ENCODE measurements at places on chromosomes 4 and X.

GRCh38 chr4:34766935-34767334 lies 1477.4 kb downstream of the ARAP2 start:
- H3K4me1 ChIP-seq: no peaks in the 10 kb centered on the region
- H3K27me3 ChIP-seq: no peaks in the 10 kb centered on the region
- no peak overlapping the region for H3K4me3 ChIP-seq
- H3K36me3 ChIP-seq: no peaks in the 10 kb centered on the region

GRCh38 chr4:15884666-15885065 lies 53.9 kb downstream of the FGFBP1 start:
- no peaks in the 10 kb centered on the region for H3K4me1 ChIP-seq
- DNase-seq: no peak
- no peaks in the 10 kb centered on the region for H3K27me3 ChIP-seq
- no peak overlapping the region for H3K4me3 ChIP-seq
- no peak overlapping the region for H3K27ac ChIP-seq

- no peak for DNase-seq
- no peak overlapping the region for H3K27ac ChIP-seq
- H3K4me1 ChIP-seq: no peaks in the 10 kb centered on the region
- no peaks in the 10 kb centered on the region for H3K27me3 ChIP-seq
- H3K36me3 ChIP-seq: no peaks in the 10 kb centered on the region
These were observed 16.2 kb downstream of the HPF1 start for GRCh38 chr4:169741569-169741968.

DNA sequence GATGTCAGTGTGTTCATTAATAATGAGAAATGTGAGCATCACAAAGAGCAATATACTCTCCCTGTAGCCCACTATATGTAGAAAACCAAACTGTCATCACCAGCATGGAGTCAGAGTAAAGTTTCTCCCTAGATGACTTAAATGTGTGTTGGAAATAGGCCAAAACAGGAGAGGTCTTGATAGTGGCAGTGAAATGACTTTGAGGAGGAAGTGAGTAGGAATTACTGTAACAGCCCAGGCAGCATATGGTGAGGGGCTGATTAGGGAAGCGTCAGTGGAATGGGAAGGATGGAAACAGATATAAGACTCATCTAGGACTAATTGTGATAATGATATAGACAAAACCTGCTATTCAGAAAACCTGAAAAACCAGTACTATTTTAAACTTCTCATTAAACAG lies 83.9 kb downstream of the ATXN3L start:
- H3K36me3 ChIP-seq: no peaks in the 10 kb centered on the region
- no peaks in the 10 kb centered on the region for H3K27me3 ChIP-seq
- H3K4me1 ChIP-seq: no peaks in the 10 kb centered on the region
- no peak overlapping the region for H3K27ac ChIP-seq

GRCh38 chrX:40772290-40772689 lies 36.9 kb upstream of the MED14 start:
- DNase-seq: no peak
- H3K27me3 ChIP-seq: no peaks in the 10 kb centered on the region

Measured in breast epithelium (tissue), 4 donors.